ENCODE measurements at places on chromosomes 4 and X.
A peak's percentile ranks its signal among the peaks of the same experiment; 100 is the strongest.

DNA sequence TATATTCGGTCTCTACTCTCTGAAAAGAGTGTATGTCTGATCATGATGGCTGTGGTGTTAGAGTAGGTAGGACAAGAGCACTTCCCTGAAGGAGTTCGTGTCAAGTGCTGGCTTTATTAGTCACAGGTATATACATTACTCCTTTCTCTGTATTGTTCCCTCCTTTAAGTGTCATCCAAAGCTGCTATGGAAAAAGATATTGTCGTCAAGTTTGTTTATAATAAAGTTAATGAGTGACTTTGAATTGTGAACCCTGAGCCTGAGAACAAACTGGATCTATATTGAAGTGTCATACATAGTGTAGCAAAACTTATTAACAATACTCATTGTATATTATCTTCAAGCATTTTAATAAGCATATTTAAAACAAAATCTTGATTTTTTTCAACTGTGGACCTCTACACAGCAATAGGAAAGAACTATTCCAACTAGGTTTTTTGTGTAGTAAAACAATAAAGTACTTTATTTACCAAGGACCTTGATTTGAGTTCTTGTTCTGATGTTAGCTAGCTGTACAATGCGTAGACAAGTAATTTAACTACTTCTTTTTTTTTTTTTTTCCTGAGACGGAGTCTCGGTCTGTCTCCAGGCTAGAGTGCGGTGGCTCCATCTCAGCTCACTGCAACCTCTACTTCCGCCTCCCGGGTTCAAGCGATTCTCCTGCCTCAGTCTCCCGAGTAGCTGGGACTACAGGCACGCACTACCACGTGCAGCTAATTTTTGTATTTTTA is 177.7 kb downstream of the RAPGEF2 start:
- DNase-seq, result no peak

- DNase-seq, result peak; percentile 13
Measured at GRCh38 chrX:134144231-134144630, 92.8 kb upstream of the CCDC160 start.

GRCh38 chr4:76470532-76470931 is 35.5 kb downstream of the SHROOM3 start:
- no peak for DNase-seq

DNA sequence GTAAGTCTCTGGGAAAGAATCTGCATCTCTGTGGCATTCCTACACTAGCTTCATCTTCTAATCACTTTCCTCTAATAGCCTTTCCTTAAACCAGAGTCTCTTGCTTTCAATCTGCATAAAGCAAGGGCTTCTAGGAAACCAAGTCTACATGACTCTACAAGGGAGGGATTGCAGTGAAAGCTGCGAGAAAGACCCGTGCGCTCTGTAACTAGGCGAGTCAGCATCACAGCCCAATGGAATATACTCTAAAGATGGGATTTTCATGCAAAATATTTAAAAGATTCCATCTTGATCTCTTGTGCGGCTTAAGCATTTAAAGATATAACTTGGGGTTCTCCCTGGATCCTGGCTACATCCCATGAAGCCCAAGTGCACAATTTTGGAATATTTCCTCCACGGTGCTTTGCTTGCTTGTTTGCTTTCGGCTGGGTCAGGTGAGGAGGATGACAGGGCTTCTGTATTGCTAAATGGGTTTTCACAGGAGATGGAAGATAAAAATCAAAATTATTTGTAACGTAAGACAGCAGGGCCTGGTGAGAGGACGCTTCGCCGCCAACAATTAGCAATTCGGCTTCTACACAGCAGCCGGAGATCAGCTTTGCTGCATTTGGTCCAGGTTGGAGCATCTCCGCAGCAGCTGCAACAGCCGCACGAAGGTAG is 687 bp upstream of the GRIA2 start:
- peak; percentile 67 for DNase-seq

DNA sequence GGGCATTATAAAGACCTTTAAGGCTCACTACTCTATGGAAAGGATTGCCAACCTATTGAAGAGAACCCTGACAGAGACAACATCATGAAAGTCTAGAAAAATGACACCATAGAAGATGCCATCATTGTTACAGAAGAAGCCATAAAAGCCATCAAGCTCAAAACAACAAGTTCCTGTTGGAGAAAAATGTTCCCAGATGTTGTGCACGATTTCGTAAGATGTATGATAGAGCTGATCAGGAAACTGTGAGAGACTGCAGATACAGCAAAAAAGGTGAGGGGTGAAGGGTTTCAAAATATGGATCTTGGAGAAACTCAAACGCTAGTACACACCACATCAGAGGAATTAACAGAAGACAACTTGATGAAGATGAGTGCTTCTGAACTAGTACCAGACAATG is 53.3 kb downstream of the WDFY3 start:
- DNase-seq, result no peak

DNA sequence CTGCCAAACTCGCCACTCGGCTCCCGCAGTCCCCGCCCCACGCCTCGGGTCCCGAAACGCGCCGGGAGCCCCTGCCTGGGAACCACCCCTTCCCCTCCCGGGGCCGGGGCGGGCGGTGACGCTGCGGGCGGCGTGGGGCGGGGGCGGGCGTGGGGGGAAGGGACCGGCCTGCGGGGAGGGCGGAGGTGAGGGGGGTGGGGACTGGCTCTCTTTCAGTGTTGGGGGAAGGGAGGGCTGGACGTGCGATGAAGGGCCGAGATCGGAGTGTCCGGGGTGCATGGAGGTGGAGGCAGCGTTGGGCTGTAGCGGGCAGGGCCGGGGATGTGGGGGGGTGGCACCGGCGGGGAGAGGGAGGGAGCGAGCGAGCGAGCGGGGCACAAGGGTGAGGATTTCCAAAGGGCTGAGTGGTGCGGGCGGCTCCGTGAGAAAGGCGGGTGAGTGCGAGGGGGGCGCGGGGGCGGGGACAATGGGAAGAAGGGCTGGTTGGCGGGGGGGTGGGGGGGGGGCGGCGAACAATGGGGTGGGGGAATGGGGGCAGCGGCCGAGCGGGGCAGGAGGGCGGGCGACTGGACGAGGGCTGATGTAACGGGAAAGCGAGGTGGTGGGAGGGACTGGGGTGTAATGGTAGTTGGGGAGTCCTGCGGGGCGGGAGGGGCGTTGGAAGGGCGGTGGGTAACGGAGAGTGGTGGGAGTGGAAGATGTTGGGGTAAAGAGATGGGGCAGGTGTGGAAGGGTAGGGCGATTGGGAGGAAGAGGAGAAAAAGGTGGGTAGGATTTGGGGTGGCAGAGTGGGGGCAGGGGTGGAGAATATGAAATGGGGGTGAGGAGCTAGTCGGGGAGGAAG is 578 bp downstream of the DCUN1D4 start:
- DNase-seq, result peak; percentile 85

DNA sequence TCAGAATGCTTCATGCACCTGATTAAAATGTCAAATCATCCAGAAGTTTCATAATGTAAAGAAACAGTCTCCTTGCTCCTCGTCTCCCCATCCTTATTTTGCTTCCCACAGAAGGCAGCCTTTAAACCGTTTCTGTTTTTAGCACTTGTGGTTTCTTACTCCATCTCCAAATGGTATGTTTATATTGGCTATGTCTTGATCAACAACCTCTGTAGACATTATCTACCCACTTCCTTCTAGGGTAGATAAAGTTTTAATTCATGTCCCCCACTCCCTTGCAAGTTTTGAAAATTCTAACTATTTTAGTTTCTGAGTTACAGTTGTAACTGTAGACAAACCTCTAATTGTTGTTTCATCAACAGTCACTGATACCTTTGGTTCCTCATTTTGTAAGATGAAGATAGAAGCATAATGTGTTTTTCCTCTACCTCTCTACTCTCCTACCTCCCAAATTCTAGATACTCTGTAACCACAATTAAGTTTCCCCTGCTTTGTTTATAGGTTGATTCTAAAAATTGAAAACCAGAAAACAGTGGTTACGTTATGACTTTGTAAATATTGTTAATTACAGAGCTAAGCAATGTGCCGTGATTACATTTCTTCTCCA is 291.7 kb upstream of the GATB start:
- no peak for DNase-seq

DNA sequence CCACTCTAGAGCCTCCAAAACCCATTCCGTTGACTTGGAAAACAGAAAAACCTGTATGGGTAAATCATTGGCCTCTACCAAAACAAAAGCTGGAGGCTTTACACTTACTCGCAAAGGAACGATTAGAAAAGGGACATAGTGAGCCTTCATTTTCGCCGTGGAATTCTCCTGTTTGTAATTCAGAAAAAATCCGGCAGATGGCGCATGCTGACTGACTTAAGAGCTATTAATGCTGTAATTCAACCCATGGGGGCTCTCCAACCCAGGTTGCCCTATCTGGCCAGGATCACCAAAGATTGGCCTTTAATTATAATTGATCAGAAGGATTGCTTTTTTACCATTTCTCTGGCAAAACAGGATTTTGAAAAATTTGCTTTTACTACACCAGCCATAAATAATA is 60.8 kb downstream of the ZNF732 start:
- peak; percentile 1 for DNase-seq

DNA sequence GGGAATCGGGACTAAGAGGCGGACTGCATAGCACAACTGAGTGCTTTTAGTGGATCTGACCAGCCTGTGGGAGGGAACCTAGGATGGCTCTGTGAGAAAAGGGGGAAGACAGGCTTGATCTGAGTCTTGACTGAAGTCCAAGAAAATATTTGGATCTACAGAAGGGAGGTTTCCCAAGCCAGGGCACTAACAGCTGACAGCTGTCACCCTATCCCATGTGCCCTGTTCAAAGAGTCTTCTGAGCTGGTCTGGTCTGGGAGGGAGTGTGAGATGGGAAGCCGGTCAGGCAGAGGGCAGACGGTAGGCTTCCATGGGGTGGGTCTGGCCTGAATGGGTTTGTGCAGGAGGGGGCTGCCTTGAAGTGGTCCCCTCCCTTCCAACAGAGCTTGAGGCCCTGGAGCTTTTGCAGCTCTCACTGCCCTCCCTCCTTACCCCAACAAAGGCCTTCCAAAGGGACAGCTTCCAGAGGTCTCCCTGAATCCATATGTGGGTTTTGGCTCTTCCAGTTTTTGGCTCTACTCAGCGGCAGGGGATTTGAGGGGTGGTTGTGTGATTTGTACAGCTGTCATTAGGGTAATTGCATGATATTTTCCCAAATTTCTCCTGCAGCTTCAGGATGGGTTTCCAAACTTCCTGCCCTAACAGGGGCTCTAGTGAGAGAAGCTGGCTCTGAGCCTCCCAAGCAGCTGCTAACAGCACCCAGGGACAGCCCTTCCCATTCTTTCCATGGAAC is 643.7 kb downstream of the BCOR start:
- DNase-seq, result peak; percentile 50

DNA sequence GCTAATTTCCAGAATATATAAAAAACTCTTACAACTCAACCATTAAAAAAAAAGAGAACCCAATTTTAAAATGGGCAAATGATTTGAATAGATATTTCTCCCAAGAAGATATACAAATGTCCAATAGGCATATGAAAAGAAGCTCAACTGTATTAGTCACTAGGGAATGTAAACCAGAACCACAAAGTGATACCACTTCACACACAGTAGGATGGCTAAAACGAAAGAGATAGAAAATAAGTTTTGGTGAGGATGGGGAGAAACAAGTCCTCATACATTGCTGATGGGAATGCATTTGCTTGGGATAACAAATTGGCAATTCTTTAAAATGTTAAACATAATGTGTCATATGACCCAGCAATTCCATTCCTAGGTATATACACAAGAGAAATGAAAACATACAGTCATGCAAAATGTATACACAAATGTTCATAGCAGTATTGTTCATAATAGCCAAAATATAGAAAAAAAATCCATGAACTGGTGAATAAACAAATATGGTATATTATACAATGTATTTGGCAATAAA is 5.7 kb downstream of the TCEAL3 start:
- DNase-seq, result no peak

DNA sequence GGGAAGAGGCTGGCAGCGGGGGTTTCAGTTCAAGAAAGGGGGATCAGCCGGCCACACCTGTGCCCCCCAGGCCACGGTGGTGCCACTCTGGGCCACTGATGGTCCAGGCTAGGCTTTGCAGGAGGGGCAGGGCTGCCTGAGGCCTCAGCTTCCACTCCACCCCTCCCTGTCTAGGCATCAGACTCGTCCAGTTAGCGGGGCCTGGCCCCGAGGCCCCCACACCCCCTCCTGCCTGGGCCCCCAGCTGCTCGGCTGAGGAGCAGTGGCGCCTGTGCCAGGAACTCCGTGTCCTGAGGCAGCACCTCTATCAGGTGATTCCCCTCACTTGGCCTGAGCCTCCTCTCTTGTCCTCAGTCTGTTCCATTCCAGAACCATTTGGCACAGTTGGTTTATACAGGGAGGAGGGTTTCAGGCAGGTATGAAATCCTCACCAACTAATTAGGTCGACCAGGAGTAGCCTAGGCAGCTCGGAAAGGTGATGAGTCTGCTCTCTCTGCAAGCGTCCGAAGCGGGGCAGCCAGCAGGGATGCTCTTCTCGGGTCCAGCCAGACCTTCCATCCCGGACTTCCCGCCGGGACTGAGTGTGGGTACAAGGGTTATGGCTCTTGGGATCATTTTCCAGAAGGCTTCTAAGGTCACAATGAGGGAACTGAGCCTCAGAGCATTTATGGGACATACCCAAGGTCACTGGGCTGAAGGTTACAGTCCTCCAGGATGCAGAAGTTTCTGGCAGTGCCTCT is 2.1 kb downstream of the NSG1 start:
- DNase-seq, result no peak

DNA sequence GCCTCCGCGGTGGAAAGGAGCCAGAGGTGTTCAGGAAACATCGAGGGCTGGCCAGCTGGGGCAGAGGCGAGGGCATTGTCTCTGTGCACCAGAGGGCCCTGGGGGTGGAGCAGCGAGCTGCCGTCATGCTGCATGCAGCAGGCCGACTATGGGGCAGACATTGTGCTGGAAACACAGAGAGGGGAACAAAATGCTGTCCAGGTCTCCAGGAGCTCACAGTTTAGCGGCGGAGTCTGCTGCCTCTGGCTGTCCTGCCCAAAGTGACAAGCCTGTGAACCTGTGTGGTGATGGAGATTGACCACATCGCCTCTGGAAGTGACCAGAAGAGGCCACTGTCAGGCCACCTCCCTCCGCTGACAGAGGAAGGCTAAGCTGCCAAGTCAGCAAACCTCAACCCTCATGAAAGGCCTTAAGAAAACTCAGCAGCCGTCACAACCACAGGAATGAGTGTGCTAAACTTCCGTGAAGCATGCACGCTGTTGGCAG is 20.1 kb upstream of the SASH3 start:
- DNase-seq, result no peak

GRCh38 chr4:1727117-1728031 is 6.1 kb downstream of the TACC3 start:
- no peak for DNase-seq

- DNase-seq, result peak; percentile 92
Measured at GRCh38 chrX:47540754-47541538, 20.1 kb upstream of the ARAF start.

DNA sequence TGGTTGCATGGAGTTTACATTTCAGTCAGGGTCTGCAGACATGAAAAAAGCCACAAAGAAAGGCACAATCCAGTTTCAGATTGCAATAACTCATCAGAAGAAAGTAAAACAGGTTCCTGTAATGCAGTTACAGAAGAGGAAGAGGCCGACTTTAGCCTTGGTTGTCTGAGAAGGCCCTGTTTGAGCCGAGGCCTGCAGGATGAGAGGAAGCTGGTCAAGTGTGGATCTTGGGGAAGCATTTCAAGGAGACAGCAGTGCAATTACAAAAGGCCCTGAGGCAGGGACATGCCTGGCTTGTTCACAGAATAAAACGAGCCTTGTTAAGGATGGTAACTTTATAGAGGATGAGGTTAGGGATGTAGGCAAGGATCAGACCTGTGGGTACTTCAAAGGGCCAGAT is 62.4 kb downstream of the AFF2 start:
- no peak for DNase-seq

- DNase-seq, result no peak
Measured at GRCh38 chrX:138648568-138648967, 62.9 kb downstream of the FGF13 start.

- DNase-seq, result no peak
Measured at GRCh38 chrX:42824541-42824940, 46.6 kb upstream of the PPP1R2C start.

Data from NCI-H69 (cell line).